Activated T-helper 2 cell treated with anti-CD3 and anti-CD28 coated beads, Interferon-gamma antibody, Interleukin-2, Interleukin-4, amounts not matched to agents 10 μg/mL and 5 μg/mL and 100 μg/mL, durations not matched to agents 14 hours and 24 hours and 36 hours (primary cell): ENCODE measurements at places on chromosomes 5 and 9. TPM values are rescaled to one million over a fixed set of nuclear protein-coding genes. Genes with fewer than 3 reads are reported as not detected.

Gene CCNJL
- not detected in 2 replicates for total RNA-seq

Gene ZNG1F
- 8.5 and 11.4 TPM in 2 replicates for total RNA-seq

Gene GLIPR2
- total RNA-seq, result 28.8 and 30.1 TPM in 2 replicates

DNA sequence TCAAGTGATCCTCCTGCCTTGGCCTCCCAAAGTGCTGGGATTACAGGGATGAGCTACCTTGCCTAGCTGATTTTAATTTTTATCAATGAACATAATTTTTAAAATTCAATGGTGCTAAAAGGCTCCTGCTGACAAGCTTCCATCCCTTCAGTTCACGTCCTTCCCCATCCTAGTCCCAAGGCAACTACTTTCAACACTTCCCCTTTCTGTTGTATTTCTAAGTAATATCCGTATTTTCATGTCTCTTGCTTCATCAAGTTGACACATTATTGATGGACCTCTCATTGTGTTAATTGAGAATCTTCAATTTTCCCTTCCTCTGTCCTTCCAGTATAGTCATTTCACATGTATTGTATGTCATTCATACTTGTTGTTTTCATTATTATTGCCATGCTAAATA lies 93.8 kb upstream of the RASGRF2 start:
- no peak for DNase-seq

DNA sequence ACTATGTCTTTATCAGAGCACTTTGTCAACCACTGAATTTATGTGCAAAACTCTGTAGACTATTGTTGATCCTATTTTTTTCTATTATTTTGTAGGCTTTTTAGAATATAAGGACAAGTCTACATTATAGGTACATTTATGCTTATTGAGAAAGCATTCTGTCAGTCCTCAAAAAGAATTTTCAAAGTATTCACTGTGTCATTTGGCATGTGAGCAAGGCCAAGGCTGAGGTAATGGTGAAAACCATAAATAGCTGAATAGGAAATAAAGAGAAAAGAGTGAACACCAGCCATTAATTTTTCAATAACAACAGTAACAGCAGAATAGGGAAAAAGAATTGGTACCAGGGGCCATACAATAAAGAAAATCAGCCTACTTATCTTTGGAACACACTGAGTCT lies 21.0 kb downstream of the SKIC3 start:
- no peak for DNase-seq

- no peak for DNase-seq
Measured at GRCh38 chr5:177183766-177184360, 50.3 kb downstream of the NSD1 start.

DNA sequence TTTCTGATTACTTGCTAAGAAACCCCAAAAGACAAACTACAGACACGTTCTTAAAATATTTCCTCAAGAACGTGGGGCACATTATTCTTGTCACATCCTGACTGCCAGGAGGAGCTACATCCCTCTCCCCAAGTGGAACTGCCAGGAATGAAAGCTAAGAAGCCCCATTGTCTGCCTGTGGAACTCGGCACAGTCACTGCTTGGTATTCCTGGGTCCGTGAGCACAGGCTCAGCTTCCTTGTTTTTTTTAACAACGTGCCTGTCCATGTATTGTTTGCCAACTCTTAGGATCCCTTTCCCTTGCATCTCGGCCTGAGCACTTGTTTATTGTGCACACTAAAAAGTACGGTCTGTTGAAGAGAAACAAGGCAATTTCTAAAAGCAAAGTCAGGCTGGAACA lies 47.0 kb upstream of the SELENOP start:
- no peak for DNase-seq

- no peak for DNase-seq
Measured at GRCh38 chr5:891837-892393, 686 bp downstream of the BRD9 start.

GRCh38 chr9:135719472-135719871 lies 17.5 kb downstream of the KCNT1 start:
- DNase-seq, result no peak

GRCh38 chr9:106025453-106025852 lies 331.1 kb downstream of the TMEM38B start:
- no peak for DNase-seq

GRCh38 chr5:1033178-1033577 lies 24.6 kb downstream of the NKD2 start:
- no peak for DNase-seq

DNA sequence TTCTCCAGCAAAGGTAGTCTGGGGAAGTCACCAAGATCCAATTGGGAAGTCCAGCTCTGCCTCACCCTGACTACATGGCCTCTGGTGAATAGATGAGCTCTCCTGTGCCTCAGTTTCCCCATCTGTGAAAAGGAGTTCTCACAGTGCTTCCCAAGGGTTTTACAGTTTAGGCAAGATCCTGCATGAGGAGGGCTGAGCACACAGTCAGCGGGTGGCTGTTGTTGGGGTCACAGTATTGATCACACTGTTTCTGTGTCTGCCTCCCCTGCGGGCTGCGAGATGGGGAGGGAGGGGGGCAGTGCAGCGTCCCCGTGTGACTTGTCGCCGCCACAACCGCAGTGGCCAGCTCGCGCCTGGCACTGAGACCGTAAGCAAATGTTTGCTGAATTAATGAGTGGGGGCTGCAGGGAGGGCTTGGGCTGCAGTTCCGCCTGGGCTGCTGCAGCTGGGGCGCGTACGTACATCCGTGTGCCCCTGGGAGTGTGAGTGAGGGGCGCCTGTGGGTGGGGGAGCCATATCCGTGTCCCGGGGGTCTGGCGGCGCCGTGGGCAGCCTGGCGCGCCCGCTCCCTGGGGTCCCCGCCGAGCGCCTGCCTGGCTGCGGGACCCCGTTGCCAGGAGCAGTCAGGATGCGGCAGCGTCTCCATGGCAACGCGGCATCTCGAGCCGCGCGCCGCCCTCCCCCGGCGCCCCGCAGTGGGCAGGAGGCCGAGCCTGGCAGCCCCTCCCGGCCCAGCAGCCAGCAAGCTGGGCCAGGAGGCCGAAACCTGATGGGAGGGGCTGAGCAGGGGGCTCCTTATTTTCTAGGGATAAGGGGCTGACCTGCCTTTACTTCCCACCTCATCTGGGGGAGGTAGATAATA lies 31.4 kb upstream of the PSD2 start:
- DNase-seq, result no peak
